ENCODE measurements at places on chromosomes 16 and 17. TPM values are rescaled to one million over a fixed set of nuclear protein-coding genes. Genes with fewer than 3 reads are reported as not detected.

MYH13 gene
- total RNA-seq = not detected

CD300LG gene
- total RNA-seq = not detected

DNA sequence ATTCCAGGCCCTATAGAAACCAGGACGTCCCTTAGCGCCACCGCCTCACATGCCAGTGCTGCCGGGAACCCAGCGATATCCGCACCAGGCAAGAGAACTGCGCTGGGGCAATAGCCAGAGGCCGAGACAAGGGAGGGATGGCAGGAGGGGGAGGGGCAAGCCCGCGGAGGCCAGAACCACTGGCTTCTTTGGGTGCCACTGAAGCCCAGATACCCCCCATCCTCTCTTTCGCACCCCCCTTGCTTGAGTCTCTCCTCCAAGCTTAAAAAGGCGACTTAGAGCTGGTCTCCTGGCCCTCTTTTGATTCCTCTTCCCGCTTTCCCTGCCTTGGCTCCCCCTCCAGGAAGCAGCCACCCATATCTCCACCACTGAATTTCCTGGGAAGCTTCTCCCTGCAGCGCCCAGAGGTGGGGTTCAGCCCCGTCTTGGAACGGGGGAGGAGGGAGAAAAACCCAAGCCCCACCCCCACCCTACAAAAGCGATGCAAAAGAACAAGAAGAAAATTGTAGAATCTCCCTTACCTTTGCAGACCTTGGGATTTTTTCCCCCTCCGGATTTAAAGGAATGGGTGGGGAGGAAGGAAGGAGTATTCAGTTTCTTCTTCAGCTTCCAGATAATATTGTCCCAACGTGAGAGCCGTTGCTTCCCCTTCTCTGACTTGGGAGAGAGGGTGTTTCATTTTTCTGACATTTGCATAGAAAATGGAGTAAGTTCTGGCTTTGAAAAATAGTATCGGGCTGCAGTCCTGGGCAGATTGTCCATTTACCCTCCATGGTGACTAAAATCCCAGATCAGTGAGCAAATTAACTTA lies 622 bp downstream of the HOXB6 start:
- DNase-seq = no peak

GRCh38 chr17:81432941-81433340 lies 37.7 kb downstream of the BAHCC1 start:
- DNase-seq = no peak

DNA sequence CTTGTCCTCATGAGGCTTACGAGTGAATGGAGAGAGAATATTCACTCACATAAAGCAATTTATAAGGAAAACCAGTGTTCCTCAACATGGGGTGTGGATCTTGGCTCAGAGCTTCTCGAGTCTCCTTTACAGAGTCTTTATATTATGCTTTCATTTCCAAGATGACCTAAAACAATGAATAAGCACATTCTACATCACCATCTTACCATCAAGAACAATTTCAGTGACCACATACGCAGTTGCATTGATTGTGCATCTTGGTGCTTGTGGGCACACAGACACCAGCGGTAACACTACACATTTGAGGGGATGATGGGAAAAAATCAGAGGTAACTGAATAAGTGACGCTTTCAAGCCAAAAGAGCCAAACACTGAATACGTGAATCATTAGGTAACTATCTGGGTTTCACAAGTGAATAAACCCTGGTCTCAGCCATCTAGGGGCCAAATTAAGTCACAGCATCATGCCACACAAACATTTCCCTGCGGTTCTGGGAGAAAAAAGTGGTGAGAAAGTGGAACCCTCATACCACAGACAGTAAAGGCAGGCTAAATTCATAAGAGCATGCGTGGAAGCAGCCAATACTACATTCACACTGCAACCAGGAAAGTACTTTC lies 9.4 kb downstream of the CWC25 start:
- DNase-seq = no peak

- DNase-seq = peak; percentile 9
Measured at GRCh38 chr17:79023886-79024771, at the start of gene C1QTNF1. Gene C1QTNF1 (plus strand): TSS chr17:79024169. CDS start chr17:79043969, 19,800 bp downstream.

GRCh38 chr16:28218109-28218508 lies 6.3 kb upstream of the XPO6 start:
- DNase-seq = peak; percentile 78

Measured in naive thymus-derived CD8-positive, alpha-beta T cell (primary cell).